NCI-H2227 treated with DMSO at 0.1 percent for 48 hours (cell line): ENCODE measurements at places on chromosomes 6 and 20.
A peak's percentile ranks its signal among the peaks of the same experiment; 100 is the strongest.

DNA sequence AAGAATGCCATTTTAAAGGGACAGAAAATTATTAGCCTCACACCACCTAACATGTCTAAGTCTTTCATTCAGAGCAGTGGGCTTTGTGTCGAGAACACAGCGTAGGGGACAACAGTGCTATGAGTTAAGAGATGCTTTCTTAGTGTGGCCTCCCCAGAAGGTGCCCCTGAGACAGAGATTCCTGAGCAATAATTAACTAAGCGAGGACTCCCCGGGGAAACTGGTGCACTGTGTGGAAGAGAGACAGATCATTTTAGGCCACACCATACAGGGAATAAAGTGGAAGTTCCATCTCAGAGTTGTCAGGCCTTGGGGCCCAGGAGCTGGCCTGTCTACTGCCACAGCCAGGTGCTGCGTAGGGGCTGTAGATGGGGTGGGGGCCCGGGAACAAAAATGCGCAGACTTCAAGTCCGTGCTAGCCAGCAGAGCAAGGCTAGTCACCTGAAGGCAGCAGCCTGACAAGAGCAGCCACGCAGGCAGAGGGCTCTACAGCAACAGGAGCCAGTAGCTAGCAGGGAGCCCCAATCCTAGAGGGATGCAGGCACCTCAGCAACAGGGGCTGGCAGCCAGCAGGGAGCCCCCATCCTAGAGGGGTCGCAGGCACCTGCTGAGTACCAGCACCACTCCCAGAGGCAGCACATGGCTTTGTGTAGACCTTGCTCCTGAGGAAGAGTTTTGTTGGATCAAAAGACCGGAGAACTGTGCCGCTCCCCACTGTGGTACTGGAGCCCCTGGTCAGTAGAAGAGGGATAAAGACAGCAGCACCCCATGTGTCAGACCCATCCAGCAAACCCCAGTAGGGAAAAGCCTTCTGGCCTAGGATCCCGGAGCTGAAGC lies 63.0 kb upstream of the NXT1 start:
- no peak for DNase-seq

GRCh38 chr6:85163156-85164080 lies 286.5 kb upstream of the NT5E start:
- no peak for DNase-seq

- no peak for DNase-seq
These were observed 182.8 kb downstream of the PTPRK start for GRCh38 chr6:128337619-128338018.

DNA sequence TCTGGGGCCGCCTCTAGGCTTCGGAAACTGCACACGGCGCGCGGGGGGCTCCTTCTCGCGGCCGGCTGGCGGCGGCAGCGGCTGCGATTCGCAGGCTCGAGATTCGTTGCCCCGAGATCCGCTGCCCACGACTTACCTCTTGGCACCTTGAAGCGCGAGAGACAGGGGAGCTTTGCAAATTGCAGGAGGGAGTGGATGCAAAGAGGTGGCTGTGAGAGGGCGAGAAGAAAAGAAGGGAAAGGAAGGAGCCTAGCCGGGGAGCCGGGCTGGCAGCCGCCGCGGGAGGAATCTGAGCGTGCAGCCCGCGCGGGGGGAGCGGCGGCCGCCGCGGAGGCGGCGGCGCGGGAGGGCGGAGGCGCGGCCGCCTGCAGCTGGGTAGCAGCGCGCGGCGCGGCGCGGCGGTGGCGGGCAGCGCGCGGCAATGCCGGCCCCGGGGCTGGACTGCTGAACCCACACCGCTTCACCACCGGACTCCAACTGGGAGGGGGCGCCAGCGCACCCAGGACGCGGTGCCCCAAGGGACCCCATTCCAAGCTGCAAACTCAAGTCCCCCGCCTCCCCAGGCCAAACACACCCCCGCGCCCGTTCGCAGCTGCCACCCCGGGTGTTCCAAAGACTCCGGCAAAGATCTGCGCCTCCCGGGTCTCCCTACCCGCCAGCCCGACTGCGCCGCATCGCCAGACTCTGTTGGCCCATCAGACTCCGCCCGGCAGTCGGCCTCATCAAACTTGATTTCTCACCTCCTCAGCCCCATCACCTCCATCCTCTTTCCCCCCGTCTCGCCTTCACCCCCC lies 44.2 kb upstream of the SUPT3H start:
- DNase-seq = peak; percentile 26

DNA sequence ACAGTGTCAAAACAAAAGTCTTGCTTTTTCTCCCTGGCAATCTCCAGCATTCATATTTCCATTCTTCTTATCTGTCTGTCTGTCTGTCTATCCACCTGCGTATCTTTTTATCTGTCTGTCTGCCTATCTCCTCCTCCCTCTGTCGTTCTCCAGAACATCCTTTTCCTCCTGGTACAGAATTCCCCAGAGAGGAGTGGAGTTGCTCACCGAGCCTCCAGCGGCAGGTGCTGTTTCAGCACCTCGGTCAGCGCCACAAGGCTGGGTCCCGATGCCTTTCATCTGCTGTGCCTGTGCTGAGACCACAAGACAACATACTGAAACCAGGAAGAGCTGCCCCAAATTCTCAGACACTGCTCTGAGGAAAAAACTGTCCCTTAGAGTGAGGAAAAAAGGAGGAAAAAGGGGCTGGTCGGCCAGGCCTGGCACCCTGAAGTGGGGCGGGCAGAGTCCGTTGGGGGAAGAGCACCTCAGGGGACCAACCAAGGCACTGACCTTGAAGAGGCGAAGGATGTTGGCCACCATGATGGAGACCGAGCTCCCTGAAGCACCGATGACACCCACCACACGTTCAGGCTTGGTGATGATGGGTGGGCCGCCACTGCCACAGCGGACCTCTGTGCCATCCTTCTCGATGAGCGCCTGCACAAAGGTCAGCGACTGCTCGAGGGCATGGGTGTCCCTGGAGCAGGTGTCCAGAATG lies 13.3 kb downstream of the GRM4 start:
- DNase-seq = no peak

GRCh38 chr20:2873747-2874041 lies 413 bp downstream of the PTPRA start:
- DNase-seq = peak; percentile 56
